Iris pigment epithelial cell (primary cell): ENCODE measurements at places on chromosomes 5 and 9.

DNA sequence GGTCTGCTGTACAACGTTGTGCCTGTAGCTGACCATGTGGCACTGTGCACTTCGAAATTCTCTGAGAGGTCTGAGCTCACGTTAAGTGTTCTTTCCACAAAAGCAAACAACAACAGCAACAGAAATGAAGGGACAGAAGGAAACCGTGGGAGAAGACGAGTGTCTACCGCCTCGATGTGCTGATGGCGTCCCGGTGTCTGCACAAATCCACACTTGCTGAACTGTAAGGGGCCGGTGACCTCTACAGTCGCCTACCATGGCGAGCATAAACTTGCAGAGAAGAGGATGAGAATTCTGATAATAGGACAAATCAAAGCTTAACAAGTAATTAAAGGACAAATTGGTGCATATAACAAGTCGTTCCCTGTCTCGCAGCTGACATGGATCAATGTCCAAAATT lies 114.0 kb downstream of the ADAMTS2 start:
- no peak for DNase-seq

GRCh38 chr5:51279983-51280706 lies 103.1 kb upstream of the ISL1 start:
- no peak for DNase-seq

GRCh38 chr5:157484768-157485167 lies 24.8 kb downstream of the NIPAL4 start:
- peak; percentile 45 for DNase-seq

DNA sequence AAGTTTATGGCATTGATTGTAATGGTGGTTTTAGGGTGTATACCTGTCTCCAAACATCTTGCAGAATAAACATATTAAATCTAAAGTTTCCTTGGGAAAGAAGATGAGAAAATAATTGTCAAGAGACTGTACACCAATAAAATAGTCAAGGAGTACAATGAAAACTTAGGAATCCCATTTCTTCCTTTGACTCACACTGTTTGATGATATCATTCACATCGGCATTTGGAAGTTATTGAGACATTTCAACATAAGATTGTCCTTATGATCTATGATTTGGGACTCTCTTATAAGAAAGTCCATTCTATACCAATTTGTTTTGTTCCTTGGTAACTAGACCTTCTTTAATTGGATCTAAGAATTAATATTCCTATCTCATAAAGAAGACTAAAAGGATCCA lies 482.7 kb downstream of the RAB3C start:
- peak; percentile 81 for DNase-seq

DNA sequence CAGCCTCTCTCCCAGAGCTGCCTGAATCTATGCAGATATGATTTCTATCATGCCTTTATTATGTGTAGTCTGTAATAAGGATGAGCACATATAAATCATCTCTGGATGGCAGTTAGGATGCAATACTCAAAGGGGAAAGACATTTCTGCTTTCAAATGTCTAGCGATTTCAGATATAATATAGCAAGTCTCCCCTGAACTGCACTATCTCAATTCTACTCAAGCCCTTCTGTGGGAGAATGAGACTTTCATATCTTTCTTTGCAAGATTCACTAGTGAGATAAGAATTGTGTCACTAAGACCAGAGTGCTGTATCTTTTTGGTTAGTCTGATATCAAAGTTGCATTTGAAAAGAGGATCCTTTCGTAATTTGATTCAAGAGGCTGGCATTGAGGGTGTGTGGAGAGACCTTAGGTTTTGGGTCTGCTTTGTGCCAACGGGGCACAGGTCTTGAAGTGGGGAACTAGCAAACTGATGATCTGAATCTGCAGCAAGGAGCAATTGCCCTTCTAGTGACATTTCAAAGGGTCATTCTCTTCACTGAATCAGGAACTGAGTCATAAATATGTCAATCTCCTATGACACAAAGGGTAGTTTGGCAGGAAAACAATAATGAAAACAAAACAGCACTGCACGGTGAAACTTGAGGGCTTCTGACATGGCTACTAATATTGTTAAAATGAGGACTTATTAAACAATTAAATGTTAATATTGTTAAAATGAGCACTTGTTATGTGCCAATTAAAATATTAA lies 305.5 kb upstream of the CLINT1 start:
- DNase-seq: no peak

- no peak for DNase-seq
Observed at GRCh38 chr9:129501771-129502319, 119.1 kb downstream of the C9orf50 start.

- peak; percentile 96 for DNase-seq
Observed at GRCh38 chr9:107637421-107638420, 148.2 kb upstream of the KLF4 start.

- no peak for DNase-seq
Observed at GRCh38 chr9:88891040-88891439, 100.2 kb upstream of the S1PR3 start.
